Right cardiac atrium (tissue), 5 donors: ENCODE measurements at places on chromosomes 4 and X. TPM values are rescaled to one million over a fixed set of nuclear protein-coding genes. Genes with fewer than 3 reads are reported as not detected.

Gene PPP4R3C
- not detected for total RNA-seq

Gene FAM9C
- total RNA-seq: not detected

Gene CT45A2
- not detected for total RNA-seq

Gene ABLIM2
- total RNA-seq: 10.3 TPM

GRCh38 chr4:125728568-125728967 is 413.8 kb downstream of the FAT4 start:
- DNase-seq: no peak

DNA sequence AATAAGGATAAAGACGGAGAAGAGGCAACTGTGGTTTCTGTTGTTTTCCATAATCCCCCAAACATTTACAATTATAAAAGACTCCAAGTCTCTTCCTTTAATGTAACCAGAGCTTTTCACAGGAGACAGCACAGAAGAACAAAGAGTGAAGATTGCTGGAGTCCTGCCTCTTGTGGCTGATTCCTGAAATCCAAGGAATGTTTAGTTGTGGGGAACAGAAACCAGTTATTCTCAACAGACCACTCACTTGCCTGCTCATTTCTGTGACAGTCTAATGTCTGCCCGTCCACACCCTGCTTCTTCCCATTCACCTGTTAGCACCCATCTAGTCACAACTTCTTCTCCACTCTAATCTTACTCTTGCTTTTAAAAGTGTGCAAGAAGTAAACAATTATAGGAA is 12.1 kb downstream of the TEX13B start:
- DNase-seq: no peak

- DNase-seq: peak; percentile 81
Measured at GRCh38 chrX:45769761-45770582, 569.3 kb upstream of the DIPK2B start.

Gene SEC24D
- 17.4 TPM for total RNA-seq

Gene CCKAR
- 0.29 TPM for total RNA-seq

- no peak for DNase-seq
Measured at GRCh38 chr4:14848229-14848628, 154.1 kb upstream of the CPEB2 start.

Gene SLC4A4
- 34.5 TPM for total RNA-seq

DNA sequence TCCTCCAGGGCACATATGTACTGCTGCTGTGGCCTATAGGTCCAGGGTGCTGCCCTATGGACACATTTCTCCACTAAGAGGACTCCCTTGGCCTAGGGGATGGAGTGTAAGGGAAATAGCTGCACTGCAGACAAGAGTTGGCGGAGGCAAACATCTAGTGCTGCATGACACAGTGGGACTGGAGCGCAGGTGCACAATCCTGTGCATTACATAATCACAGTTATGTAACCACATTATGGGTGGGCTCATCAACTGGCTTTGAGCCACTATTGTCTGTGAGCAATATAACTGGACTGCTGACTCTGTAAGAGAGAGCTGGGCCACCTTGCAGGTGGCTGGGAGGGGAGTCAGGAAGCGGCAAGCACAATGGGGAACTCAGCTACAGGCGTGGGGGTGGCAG is 3.2 kb upstream of the TIGD2 start:
- DNase-seq: no peak

GRCh38 chr4:147560625-147561024 is 56.6 kb upstream of the TMEM184C start:
- DNase-seq: no peak

- DNase-seq: no peak
Measured at GRCh38 chr4:71526637-71527406, 188.0 kb downstream of the SLC4A4 start.

GRCh38 chr4:1463088-1463926 is 57.1 kb upstream of the NKX1-1 start:
- no peak for DNase-seq

GRCh38 chrX:70301716-70302115 is 11.8 kb downstream of the KIF4A start:
- no peak for DNase-seq

GRCh38 chr4:173891072-173891471 is 361.0 kb upstream of the HAND2 start:
- no peak for DNase-seq

DNA sequence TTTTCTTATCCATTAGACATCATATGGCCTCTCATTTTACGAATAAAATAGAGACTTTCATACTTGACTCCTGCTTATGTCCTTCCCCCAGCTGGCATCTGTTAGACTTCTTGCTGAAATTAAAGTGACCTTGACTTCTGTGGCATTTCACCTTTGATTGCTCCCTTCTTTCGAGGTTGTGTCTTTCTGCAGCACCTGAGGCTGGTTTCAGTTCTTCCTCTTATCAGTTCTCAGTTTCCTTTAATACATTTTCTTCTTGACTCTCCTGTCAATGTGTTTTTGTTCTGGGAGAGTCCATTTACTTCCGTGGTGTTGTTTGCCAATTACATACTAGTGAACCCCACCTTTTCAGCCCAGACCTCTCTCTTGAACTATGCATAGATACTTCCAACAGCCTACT is 81.6 kb downstream of the RBPJ start:
- no peak for DNase-seq

DNA sequence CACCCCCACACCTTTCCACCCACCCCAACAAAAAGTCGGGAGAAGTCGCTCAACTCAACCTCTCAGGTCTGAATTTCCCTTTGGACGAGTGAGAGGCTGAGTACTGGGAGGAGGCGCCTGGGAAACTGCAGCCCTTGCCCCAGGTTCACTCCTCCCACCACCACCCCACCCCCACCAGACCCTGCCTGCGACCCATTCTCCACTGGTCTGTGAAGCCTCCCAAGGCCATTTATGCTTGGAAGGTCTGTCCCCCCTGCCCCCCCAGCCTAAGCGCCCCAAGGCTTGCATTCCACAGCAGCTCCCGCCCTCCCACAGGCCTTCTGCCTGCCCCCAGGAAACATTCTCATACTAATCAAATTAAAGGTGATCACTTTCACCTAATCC is 27.2 kb downstream of the ELF4 start:
- DNase-seq: no peak

Gene ACOT9
- 50.2 TPM for total RNA-seq

Gene LIMCH1
- total RNA-seq: 157 TPM

DNA sequence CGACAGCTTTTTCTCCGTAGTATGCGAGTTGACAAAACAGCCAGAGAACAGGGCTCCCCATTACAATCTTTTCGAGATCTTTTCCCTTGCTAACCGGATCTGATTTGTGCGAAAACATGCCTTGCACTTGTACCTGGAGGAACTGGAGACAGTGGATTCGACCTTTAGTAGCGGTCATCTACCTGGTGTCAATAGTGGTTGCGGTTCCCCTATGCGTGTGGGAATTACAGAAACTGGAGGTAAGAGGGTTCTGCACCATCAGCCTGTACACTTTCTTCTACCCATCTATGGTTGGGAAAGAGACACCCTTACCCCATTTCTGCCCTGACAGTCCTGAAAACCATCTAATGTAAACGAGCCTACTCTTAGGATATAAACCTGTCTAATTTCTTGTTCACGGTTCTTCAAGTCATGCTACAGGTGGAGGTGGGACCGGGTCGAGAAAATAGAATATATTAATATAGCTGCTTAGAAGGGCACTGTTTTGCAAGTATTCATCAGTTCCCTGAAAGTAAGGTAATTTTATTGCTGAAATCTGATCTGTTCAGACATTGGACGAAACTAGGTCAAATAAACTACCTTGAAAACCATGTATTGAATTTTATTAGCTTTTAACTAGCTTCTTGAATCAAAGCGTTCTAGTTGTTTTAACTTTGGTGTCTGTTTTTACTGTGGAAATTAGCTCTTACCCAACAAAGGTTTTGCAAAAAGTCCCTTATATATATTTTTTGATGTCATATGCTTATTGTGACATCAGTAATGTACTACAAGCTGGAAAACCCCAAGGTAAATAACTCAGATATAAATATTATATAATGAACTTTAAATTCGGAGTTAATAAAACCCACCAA is 869 bp downstream of the TMEM184C start:
- DNase-seq: no peak

DNA sequence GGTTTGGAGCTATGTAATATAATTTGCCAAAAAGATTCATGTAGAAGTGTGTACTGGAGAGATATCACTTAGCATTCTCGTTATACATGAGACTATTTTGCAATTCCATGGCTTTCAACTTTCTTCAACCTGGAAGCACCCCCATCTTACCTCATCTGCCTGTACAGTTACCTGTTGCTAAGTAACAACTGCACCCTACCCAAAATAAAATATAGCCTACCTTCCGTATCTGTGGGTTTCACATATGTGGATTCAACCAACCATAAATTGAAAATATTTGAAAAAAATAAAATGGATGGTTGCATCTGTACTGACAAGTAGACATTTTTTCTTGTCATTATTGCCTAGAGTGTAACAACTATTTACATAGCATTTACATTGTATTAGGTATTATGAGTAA is 278.3 kb downstream of the PPP1R2C start:
- DNase-seq: no peak

Gene TLR1
- total RNA-seq: 6.0 TPM

Gene SSX1
- not detected for total RNA-seq

Gene IL2RG
- 3.5 TPM for total RNA-seq

Gene FGG
- not detected for total RNA-seq

DNA sequence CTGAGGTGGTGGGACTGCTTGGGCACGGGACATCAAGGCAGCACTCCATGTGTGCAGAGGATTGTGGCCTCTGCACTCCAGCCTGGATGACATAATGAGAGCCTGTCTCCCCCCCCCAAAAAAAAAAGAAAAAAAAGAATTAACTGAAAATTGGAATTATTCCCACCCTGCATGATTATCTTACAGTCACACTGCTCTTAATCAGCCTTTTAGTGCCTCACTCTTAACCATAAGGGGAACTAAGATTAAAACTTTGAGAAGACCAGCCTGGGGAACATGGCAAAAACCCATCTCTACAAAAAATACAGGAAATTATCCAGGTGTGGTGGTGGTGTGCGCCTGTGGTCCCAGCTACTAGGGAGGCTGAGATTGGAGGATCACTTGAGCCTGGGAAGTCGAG is 94.6 kb downstream of the UBE2K start:
- no peak for DNase-seq

DNA sequence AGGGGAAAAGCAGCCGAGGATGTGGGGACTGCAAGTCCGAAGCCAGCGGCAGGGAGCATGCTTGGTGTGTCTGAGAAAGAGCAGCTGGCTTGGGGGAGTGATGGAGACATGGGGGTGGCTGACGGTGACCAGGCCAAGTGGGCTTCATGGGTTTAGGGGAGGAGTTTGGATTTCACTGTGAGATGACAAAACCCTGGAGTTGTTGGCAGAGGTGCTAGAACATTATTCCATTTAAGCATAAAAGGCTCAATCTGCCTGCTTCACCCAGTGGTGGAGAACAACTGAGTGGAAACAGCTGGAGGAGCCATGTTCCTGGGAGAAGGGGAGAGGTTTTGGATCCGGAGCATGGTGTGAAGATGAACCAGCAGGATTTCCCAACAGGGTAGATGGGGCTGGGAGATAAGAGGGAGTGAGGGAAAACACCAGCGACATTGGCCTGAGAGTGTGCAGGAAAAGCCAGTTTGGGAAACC is 318.0 kb upstream of the TAPT1 start:
- DNase-seq: peak; percentile 82

GRCh38 chrX:119236623-119237561 is 807 bp downstream of the PGRMC1 start:
- peak; percentile 73 for DNase-seq

DNA sequence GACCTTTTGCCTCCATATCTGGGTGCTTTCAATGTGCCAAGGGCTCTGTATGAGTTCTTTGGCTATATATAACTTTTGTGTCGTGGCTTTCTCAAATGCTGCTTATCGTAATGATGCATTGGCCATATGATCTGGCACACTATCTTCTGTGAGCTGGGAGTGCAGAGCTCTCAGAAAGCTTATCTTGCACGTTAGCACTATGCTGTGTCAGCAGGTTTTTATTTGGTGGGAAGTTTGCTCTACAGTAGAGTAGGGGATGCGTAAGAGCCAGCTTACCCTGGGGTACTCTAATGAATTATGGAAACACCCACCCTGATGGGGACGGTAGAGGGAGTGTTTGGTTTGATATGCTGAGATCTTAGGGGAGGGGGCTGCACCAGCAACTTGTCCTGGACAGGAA is 119.6 kb downstream of the FAAH2 start:
- no peak for DNase-seq

Gene NUDT9
- total RNA-seq: 28.2 TPM

GRCh38 chr4:123485601-123486000 is 89.0 kb downstream of the SPRY1 start:
- DNase-seq: no peak

DNA sequence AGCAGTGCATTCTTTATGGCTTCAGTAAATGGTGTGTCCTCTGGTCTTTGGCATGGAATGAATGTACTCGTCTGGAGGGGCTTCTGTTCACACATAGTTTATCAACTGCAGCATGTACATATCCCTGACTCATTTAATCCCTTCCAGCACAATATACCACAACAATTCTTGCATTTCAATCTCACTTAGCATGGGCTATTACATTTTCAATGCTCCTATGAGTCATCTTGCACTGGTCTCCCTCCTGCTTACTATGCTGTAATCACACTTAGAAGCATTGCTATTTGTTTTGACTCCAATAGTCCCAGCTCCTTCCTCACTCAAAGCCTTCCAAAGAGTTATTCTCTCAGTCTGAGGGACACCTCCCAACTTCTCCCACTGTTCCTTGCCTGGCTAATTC is 180.9 kb upstream of the NUDT10 start:
- no peak for DNase-seq

Gene GIMD1
- not detected for total RNA-seq

Gene MAPK10
- 12.9 TPM for total RNA-seq

DNA sequence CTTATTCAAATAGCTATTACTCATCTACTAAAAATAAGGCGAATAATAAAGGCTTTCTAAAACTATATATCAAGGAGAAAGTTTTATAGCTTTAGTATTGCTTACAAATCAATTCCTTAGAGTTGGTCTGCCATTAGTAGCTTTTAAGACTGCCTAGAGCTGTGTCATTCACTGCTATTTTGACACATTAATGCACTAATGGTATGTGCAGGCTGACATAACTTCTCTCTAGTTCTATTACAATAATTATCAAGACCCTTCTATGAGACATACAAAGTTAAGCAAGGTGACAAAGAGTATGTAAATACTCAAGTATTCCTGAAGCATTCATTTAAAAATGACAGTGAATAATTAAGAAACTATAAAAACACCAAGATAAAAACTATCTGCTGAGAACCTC is 625.3 kb downstream of the STPG2 start:
- no peak for DNase-seq

Gene ATP1B4
- 0.25 TPM for total RNA-seq

Gene IL13RA1
- 30.9 TPM for total RNA-seq

GRCh38 chr4:103892586-103892985 is 172.8 kb upstream of the TACR3 start:
- no peak for DNase-seq

- DNase-seq: no peak
Measured at GRCh38 chr4:84691170-84691691, 108.3 kb downstream of the CDS1 start.

DNA sequence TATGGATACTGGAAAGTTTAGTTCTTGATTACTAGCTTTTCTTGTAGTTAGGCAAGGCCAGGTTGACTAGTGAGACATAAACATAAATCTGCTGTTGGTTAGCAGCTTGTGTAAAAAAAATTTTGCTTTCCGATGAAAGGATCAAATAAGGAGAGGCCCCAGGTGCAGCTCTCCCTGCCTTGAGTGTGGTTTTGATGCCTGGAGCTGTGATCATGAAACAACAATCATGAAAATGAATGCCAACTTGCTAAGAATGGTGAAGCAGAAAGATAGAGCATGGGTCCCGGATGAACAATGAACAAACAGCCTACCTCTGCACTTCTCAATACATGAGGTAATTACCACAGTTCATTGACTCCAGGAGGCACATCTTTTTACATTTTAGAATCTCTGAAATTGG is 14.4 kb upstream of the SYP start:
- no peak for DNase-seq
